ENCODE measurements at places on chromosomes 11 and 22.

DNA sequence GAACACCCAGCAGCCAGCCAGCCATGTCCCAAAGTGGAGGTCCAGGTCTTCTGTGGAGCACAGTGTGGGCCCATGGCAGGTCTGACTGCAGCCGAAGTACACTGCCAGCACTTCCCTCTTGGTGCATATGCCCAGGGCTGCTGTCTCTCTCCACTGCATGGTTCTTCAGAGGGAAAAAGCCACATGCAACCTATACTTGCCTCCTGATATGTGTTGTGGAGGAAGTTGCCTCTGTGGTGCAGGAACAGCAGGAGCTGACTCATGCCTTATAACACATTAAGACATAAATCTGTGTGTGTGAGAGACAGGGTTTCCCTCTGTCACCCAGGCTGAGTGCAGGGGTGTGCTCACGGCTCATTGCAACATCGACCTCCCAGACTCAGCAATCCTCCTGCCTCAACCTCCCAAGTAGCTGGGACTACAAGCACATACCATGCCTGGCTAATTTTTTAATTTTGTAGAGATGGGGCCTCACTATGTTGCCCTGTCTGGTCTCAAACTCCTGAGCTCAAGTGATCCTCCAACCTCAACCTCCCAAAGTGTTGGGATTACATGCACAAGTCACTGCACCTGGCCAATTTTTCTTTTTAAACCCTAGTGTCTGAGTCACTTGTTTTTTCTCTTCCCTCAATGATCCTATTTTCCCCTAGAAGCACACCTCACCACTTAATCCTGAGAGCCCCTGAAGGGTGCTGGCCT is 98.8 kb downstream of the MPPED2 start:
- no peak for DNase-seq

DNA sequence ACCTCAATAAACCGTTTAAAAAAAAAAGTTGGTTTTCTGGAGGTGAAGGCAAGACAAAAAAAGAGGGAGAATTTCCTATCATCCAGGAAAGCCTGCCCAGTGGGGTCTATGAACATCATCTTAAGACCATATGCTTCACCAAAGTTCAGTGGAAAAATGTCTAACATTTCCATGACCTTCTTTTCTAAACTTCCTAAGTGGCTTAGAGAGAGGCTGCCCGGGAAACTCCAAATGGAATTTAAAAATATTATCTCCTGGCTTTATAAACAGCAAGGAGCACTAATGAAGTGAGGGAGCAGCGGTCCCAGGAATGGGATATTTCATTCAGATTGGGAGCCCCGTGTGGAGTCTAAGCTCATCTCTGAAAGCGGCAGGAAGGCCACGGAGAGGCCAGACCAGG is 46.9 kb downstream of the ETS1 start:
- DNase-seq = no peak

DNA sequence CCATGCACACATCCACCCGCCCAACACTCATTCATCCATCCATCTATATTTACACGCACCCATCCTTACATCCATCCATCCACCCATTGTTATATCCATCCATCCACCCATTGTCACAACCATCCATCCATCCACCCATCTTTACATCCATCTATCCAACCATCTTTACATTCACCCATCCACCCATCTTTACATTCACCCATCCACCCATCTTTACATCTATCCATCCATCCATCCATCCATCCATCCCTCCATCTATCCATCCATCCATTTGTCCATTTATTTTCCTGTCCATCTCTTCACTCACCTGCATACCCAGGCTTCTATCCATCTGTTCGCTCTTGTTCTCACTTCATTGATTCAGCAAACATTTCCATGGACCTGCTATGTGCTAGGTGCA is 49.8 kb downstream of the SGSM1 start:
- DNase-seq = no peak

- DNase-seq = no peak
Observed at GRCh38 chr11:22405377-22405776, 67.2 kb downstream of the SLC17A6 start.

GRCh38 chr22:40932396-40932795 is 18.8 kb upstream of the RBX1 start:
- no peak for DNase-seq

- DNase-seq = no peak
Observed at GRCh38 chr11:2169005-2169378, 2.6 kb downstream of the TH start.

- no peak for DNase-seq
Observed at GRCh38 chr11:114137838-114138237, 78.3 kb downstream of the ZBTB16 start.

- DNase-seq = no peak
Observed at GRCh38 chr22:43310311-43310710, 32.9 kb downstream of the SCUBE1 start.

DNA sequence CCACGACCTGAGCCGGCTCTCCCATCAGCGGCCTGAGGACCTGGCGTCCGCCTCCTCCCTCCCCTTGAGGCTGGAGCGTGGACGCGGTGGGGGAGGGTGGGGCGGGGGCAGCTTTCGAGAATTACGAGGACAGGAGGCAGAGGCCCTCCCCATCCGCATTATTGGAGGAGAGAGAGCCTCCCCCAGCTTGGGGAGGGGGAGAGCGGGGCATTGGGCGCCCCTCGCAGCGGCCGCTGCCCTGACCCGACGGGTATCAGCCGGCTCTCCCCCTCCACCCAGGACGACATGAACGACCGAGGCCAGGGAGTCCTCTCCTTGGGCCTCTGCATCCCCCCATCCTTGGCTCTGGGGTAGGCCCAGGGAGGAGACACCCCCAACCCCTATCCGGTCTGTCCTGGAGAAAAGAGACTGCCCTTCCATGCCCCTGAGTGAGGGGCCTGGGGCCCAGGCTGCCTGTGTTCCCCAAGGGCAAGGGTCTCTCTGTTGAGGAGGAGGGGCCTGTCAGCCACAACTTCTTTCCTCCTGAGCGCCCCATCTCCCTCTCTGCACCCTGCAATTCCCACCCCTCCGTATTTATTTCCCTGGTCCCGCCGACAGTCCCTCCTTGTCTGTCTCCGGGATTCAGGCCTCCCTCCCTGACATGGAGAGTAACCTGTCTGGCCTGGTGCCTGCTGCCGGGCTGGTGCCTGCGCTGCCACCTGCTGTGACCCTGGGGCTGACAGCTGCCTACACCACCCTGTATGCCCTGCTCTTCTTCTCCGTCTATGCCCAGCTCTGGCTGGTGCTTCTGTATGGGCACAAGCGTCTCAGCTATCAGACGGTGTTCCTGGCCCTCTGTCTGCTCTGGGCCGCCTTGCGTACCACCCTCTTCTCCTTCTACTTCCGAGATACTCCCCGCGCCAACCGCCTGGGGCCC is 495 bp downstream of the GPR137 start:
- no peak for DNase-seq

DNA sequence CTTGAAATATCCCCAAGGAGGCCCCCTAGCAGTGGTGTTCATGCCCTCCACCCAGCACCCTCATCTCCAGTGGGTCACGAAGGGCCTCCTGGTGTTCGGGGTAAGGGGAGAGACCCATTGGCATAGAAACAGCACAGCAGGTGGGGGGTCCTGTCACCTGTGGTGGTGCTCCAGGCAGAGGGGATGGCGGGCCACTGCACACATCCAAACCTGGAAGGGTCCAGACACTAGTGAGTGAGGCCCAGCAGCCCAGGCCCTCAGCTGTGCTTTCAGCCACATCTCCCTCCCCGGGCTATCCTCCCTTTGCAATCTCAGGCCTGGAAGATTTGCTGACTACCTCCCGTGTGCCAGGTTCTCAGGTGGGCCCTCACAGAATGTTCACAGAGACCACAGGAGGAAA is 59.4 kb upstream of the LYVE1 start:
- no peak for DNase-seq

DNA sequence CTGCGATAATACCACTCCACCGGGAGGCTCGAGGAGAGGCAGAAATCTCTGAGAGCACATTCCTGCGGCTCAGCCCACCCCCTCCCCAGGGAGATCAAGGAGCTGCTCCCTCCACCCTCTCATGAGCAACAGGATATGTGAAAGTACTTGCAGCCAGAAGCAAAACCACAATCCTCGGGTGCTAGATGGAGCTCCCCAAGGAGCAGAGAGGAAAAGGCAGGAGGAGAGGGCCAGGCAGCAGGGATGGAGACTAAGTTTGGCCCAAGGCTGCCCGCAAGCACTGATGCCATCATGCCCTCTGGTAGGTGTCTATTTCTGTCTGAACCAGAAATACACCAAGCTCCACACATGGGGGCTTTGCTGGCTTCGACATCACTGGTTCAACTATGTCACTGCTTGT is 22.3 kb downstream of the VPS37C start:
- DNase-seq = no peak

DNA sequence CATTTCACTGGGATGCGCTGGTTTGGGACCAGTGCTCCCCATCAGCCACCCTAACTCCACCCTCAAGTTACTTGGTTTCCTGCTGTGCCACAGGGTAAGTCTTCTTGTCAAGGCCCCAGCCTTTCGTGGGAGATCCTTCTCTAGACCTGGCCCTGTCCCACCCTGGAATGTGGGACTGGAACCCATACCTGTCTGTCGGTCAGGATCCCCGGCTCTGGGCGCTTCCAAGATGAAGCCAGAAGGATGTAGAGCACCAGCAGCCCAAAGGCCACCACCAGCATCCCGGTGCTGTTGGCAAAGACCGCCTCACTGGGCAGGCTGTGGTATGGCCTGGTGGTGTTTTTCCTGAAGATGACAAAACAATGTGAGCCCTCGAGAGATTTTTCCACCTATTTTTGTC is 10.9 kb downstream of the CYB561A3 start:
- no peak for DNase-seq

- no peak for DNase-seq
Observed at GRCh38 chr11:15532432-15532831, 417.7 kb downstream of the INSC start.

DNA sequence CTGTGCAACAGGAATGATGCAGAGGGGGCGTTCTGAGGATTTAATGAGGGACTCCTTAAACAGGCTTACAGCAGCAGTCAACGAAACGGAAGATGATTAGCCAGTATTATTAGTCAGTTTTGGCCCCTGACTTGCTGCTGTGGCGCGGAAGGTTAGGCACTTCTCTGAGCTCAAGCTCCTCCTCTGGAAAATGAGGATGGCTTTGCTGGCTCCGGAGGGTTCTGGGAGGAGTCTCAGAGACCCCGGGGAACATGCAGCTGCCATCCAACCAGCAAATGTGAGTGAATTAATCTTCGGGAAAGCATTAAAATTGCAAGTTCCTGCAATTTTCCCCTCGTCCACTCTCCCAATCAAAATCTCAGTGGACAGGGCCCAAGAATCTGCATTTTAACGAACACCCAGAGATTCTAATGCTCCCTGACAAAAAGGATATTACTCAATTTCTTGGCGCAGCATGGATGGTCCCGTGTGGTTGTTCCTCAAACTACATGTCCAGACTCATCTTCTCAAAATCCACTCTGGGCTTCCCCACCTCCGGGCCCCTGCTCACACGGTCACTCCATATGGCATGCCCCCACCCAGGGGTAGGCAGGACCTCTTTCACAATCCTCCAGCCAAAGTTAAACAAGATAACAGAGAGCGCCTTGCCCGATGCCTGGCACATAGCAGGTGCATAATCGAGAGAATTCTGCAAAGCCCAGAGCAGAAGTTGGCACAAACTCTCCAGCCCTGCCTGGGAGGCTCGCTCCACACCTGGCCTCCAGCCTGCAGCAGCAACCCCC is 6.4 kb downstream of the ELFN2 start:
- DNase-seq = no peak

- no peak for DNase-seq
Observed at GRCh38 chr22:22446517-22446916, 62.0 kb downstream of the ZNF280B start.

DNA sequence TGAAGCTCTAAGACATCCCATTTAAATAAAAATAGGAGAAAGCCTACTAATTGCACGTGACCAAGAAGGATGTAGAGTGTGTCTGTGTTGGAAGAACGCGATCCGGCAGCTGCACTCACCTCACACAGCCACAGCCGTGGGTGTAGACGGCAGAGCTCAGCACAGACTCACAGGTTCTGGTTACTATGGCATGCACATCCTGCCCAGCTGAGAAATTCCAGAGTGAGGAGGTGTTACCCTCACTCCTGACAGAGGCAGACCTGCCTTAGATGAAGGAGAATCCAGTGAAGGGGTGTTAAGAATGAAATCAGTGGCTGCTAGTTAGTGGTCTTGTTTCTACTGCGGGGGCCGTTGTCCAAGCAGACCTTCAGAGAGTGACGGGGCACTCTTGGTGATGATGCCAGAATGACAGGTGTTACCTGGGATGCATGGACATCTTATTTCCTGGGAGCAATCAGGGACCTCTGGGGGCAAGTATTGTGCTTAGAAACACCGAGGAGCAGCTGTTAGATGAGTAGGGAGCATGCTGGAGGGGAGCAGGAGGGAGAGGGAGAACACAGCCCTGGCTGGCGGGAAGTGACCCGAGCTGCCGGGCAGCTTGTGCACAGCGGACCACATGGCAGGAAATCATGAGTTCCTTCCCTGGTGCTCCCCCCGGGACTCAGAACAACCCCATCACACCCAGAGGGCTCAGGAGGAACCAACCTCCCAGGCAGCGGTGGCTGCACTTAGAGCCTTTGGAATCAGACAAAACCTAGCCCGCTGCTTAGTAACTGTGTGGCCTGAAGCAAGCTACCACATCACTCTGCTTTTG is 12.3 kb downstream of the KCNJ5 start:
- DNase-seq = no peak

- DNase-seq = no peak
Observed at GRCh38 chr11:12842933-12843636, 166.0 kb upstream of the RASSF10 start.

- no peak for DNase-seq
Observed at GRCh38 chr11:128896356-128896755, 5.2 kb downstream of the KCNJ5 start.

GRCh38 chr11:45860764-45861510 is 13.7 kb downstream of the CRY2 start:
- DNase-seq = no peak

DNA sequence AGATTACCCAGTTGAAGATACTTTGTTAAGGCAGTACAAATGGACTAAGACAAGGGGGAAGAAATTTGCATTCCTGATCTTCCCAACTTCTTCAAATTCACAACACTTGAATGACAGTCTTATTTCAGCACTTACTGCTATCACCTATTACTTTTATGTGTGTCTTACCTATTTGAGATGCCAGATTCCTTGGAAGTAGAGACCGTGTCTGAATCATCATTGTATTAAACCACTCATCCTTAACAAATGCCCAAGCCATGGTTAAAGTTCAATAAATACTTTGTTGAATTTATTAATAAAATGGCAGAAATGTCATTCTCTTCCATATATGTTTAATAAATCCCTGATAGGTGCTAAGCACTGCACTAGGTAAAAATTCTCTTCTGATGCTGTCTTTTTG is 18.3 kb downstream of the SC5D start:
- no peak for DNase-seq

- DNase-seq = no peak
Observed at GRCh38 chr11:69587454-69588090, 53.4 kb upstream of the CCND1 start.

GRCh38 chr11:85886089-85887056 is 31.2 kb downstream of the CCDC83 start:
- DNase-seq = no peak

All from activated naive CD4-positive, alpha-beta T cell treated with anti-CD3 and anti-CD28 coated beads, Interleukin-2, amount 50 U/mL, for 16 hours (primary cell).